ENCODE measurements at places on chromosomes 1 and 21. TPM values are rescaled to one million over a fixed set of nuclear protein-coding genes. Genes with fewer than 3 reads are reported as not detected.

RORC gene
- total RNA-seq: 0.49 TPM

OR2L2 gene
- not detected for total RNA-seq

PTPN22 gene
- total RNA-seq: 1.6 TPM

PTGER3 gene
- 49.0 TPM for total RNA-seq

FAM110D gene
- total RNA-seq: 1.2 TPM

RGSL1 gene
- not detected for total RNA-seq

BCL2L15 gene
- under 0.01 TPM for total RNA-seq

DNA sequence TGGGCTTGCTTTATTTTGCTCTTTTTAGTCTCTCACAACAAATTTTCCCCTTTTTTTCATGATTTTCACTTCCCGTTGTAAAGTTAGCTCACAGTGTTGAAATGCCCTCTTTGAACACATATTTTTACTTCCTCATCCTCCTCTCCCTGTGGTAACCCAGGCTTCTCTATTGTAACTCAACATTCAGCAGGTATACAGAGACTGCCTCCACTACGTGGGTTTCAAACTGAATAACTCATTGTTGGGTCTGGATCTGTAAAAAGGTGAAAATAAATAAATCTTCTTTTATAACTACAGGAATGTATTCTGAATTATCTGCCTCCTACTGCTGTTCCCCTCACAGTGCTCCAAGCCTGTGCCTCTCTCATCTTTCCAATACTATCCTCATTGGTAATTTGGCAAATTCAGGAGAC, 166.4 kb downstream of the RUNX1 start:
- no peak overlapping the region for H3K4me3 ChIP-seq
- no peak for DNase-seq
- no peaks in the 10 kb centered on the region for H3K36me3 ChIP-seq
- no peak overlapping the region for H3K27ac ChIP-seq
- peaks cover 41% of the 10 kb centered on the region for H3K27me3 ChIP-seq
- H3K4me1 ChIP-seq: peaks cover 24% of the 10 kb centered on the region

DNA sequence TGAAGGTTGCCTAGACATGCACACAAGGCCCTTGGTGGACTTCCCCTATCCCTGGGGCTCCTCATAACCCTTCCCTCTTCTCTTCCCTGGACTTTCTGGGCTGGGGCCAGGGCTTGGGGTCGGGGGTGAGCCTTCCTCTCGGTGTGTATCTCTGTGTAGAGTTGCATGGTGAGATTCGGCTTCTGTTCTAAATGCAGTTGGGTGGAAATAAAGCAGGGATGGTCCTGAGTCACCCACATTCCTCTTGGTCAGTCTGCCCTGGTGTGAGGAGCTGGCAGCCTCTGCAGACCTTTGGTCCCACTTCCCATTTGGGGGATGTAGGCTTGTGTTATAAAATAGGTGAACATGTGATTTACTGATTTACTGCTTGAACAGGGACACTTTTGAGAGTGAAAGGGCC, 38.0 kb downstream of the ADARB1 start:
- no peaks in the 10 kb centered on the region for H3K27me3 ChIP-seq
- peak; percentile 17 for DNase-seq
- H3K36me3 ChIP-seq: no peaks in the 10 kb centered on the region
- no peak overlapping the region for H3K27ac ChIP-seq

DNA sequence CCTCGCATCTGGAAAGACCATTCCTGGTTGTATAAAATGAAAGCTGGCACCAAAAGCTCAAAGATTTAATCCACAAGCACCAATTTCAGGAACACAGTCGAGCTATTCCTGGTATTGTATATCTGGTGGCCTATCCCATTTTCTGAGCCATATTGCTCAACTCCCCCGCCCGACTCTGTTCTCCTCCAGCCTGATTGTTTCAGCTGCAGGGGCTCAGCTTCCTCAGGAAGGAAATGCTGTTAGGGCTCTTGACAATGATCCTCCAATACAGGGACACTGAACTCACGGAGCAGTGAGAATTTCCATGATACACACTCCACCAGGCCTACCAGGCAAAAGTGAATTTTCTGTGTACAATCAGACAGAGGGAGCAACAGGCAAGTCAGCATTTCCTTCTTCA, 16.9 kb upstream of the TDRD10 start:
- no peaks in the 10 kb centered on the region for H3K36me3 ChIP-seq
- no peaks in the 10 kb centered on the region for H3K4me1 ChIP-seq
- H3K27me3 ChIP-seq: peaks cover 6% of the 10 kb centered on the region
- no peak overlapping the region for H3K27ac ChIP-seq
- no peak overlapping the region for H3K4me3 ChIP-seq

GRCh38 chr1:201394591-201394990, 4.5 kb downstream of the LAD1 start:
- no peak overlapping the region for H3K27ac ChIP-seq
- DNase-seq: no peak
- H3K4me1 ChIP-seq: no peaks in the 10 kb centered on the region
- H3K36me3 ChIP-seq: no peaks in the 10 kb centered on the region

DNA sequence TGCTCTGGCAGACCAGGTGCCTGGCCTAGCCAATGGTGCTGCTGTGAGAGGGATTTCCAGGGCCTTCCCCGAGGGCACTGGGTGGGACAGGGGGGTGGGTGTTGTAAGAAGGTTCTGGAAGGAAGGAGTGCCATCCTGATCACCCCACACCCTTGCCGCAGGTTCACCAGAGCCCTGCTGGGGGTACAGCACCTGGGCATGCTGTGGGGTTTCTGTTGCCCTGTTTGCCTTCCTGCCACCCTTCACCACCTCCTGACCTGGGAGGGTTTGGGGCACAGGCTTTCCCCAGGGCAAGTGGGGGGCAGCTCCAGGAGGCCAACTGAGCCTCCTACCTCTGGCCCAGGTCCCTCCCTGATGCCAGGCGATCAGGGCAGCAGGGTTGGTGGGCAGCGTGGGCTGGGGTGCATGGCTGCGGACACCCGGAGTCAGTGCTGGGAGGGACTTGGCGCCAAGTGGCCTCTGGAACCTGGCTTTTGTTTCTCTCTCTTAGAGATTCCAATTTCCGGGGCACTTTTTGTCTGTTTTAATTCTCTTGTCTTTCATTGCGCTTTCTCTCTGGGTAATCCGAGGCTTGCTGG, 318.8 kb downstream of the PTPRU start:
- no peaks in the 10 kb centered on the region for H3K36me3 ChIP-seq
- DNase-seq: peak; percentile 35
- peaks cover 5% of the 10 kb centered on the region for H3K27me3 ChIP-seq

- H3K4me1 ChIP-seq: peaks cover 23% of the 10 kb centered on the region
Measured at GRCh38 chr1:22815043-22815365, 104.4 kb downstream of the EPHB2 start.

- no peaks in the 10 kb centered on the region for H3K36me3 ChIP-seq
- H3K4me1 ChIP-seq: no peaks in the 10 kb centered on the region
- no peaks in the 10 kb centered on the region for H3K27me3 ChIP-seq
- H3K27ac ChIP-seq: no peak overlapping the region
- DNase-seq: no peak
Measured at GRCh38 chr1:15000671-15001070, 152.9 kb upstream of the TMEM51 start.

DNA sequence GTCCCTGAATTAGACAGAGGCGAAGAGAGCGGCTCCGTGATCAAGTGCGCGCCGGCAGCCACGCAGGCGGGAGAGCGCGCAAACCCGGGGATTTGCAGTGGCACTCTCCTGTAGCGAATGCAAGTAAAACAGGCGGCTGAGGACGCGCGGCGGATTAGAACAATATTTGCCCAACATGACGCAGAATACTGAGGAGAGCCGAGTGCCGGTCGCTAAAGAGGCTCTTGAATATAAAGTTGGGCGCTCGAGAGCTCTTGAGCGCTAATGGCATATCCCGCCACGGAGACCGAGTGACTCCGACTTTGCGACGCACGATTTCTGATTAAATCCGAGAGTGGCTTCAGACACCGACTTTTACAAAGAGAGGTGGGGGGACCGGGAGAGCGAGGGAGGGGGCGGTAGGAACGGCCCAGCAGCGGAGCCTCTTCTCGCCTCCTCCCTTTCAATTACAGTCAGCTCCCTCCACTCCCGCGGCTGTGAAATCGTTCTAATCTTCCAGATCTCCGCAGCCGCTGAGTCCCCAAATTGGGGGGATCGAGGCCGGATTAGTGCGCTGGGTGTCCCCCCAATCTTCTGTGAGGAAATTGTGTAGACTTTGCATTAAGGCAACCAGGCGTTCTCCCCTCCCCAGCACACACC, 2.3 kb downstream of the PAX7 start:
- H3K27ac ChIP-seq: no peak overlapping the region
- no peak for DNase-seq

DNA sequence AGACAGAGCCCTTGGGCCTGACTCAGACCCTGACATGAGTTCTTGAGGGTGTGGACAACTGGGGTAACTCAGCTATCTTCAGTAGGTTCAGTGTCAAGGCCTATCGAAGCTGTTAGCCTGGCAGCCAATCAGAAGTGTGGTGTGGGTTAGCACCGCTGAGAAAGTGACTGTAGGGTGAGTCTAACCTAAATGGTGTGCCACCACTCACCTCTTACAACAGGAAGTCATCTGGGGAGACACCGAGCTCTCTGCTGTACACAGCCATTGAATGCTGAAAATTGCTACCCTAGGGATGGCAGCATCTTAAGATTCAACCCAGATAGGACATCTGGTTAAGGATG, 44.6 kb downstream of the RASSF5 start:
- DNase-seq: no peak
- no peaks in the 10 kb centered on the region for H3K27me3 ChIP-seq
- H3K36me3 ChIP-seq: no peaks in the 10 kb centered on the region
- no peaks in the 10 kb centered on the region for H3K4me1 ChIP-seq

- no peak for DNase-seq
- H3K27me3 ChIP-seq: no peaks in the 10 kb centered on the region
Measured at GRCh38 chr21:36640721-36641244, 58.1 kb upstream of the SIM2 start.

DNA sequence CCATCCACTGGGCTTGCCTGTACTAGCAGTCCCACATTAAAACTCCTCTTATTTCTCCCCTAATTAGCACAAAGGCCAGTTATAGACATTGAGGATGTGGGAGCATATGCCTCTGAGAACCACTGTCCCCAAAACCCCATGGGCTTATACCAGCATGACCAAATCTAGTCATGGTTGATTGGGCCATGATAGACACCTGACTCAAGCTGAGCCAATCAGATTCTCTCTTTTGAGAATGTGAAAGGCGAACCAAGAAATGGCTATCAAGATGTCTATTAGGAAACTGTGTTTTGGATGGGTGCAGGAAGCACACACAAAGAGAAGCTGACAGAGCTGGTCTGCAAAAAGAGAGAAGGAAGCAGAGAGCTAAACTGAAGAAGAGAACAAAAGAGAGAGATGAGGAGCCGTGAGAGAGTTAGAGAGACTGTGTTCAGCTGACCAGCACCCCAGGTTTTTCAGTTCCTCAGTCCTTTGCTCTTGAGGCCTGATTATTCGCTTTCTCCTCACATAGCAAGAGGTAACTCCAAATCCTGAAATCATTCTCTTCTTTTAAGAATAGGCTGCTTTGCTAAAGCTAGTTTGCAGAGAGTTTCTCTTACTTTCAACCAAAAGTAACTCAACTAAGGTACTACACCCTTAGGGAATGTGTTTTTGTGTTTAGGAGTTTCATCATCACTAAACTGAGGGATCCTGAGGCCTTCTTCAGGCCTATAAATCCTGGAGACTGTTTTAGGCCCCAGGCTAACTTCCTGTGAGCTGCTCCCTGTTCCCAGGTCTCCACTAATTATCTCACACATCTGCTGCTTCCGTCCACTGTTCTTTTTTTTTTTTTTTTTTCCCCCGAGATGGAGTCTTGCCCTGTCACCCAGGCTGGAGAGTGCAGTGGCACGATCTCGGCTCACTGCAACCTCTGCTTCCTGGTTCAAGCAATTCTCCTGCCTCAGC, 7.9 kb upstream of the TIPRL start:
- H3K4me1 ChIP-seq: no peaks in the 10 kb centered on the region
- H3K4me3 ChIP-seq: no peak overlapping the region
- no peak overlapping the region for H3K27ac ChIP-seq
- H3K36me3 ChIP-seq: no peaks in the 10 kb centered on the region
- no peak for DNase-seq
- no peaks in the 10 kb centered on the region for H3K27me3 ChIP-seq

- H3K4me1 ChIP-seq: peaks cover 7% of the 10 kb centered on the region
- DNase-seq: no peak
- H3K4me3 ChIP-seq: no peak overlapping the region
- no peaks in the 10 kb centered on the region for H3K36me3 ChIP-seq
Measured at GRCh38 chr1:221268295-221268694, 389.1 kb downstream of the HLX start.

DNA sequence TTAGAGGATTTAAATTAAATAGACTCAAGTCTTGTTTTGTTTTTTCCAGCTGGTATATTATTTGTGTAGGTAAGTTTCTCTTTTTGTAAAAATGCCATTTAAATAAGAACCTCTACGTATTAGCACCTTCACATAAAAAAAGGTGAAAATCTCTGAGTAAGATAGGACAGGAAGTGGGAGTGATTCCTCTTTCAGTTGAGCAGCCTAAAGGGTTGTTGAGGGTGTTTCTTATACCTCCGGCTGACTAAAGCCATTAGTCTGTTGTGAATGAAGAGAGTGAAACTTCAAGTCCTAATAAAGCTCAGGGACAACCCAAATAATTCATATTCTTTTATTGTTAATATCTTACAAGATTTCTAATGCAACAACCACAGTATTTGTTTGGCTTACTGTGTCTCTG, 188.7 kb downstream of the CHRM3 start:
- no peaks in the 10 kb centered on the region for H3K4me1 ChIP-seq
- no peak overlapping the region for H3K27ac ChIP-seq
- H3K27me3 ChIP-seq: no peaks in the 10 kb centered on the region
- DNase-seq: no peak
- no peaks in the 10 kb centered on the region for H3K36me3 ChIP-seq
- no peak overlapping the region for H3K4me3 ChIP-seq

DNA sequence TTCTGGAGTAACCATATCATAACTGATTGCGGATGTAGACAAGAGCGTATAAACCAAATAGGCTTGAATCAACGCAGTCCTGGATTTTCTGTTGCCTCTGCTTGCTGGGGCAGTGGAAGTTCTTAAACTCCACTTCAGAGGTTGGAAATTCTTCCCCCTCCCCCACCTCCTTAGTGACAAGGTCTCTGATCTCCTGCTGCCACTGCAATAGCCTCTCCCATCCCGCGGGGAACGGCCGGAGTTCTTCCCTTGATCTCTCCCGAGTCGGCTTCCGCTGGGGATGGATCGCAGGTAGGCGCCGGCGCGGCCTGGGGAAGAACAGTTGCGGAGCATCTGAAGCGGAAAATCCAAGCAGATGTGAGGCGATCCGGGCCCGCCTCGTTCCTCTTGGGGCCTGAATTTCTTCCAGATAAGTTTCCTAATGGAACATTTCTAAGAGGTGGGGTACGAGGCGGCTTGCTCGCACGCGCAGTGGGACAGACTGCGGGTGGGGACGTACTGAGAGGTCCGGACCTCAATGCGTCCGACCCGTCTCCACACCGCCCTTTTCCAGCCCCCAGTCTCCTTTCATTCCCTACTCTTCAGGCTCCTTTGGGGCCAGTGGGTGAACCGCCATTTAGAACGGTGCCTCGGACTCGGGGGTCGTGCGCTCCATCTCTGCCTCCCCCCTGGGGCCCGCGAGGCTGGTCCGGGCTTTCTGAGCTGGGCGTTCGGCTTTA, 3.1 kb upstream of the SIM2 start:
- no peak overlapping the region for H3K4me3 ChIP-seq
- peaks cover 50% of the 10 kb centered on the region for H3K4me1 ChIP-seq
- H3K27me3 ChIP-seq: peaks cover 88% of the 10 kb centered on the region
- no peak for DNase-seq
- no peak overlapping the region for H3K27ac ChIP-seq

GRCh38 chr1:161157867-161158266, 1.4 kb upstream of the USP21 start:
- no peaks in the 10 kb centered on the region for H3K27me3 ChIP-seq
- DNase-seq: no peak
- H3K4me1 ChIP-seq: no peaks in the 10 kb centered on the region
- no peak overlapping the region for H3K27ac ChIP-seq

Measured in sigmoid colon (tissue), 7 donors.